ENCODE measurements at places on chromosomes 7 and 10. TPM values are rescaled to one million over a fixed set of nuclear protein-coding genes. Genes with fewer than 3 reads are reported as not detected.

The RAB11FIP2 gene
- total RNA-seq, result 19.6 TPM

The GDF10 gene
- not detected for total RNA-seq

The VPS37D gene
- 1.2 TPM for total RNA-seq

The BHLHA15 gene
- total RNA-seq, result not detected

The TRIM74 gene
- not detected for total RNA-seq

The CCNY gene
- total RNA-seq, result 42.6 TPM

All from SJCRH30 (cell line).